H7 (cell line): ENCODE measurements at places on chromosomes 12 and 14.

DNA sequence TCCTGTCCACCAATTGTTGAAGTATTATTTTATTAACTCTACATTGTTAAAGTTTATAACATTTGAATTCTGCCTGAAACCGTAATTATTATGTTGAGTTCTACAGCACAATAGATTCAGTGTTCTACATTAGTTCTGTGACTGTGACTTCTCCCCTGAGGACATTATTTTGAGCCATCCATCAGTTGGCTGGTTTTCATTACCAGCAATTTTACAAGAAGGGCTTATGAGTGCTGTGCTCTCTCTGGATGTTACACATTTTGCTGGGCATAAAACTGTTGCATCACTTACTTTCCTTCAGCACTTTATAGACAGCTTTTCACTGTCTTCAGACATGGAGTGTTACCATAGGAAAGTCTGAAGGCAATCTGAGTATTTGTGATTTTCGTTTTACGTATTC is 118.2 kb upstream of the KITLG start:
- no peak for DNase-seq

DNA sequence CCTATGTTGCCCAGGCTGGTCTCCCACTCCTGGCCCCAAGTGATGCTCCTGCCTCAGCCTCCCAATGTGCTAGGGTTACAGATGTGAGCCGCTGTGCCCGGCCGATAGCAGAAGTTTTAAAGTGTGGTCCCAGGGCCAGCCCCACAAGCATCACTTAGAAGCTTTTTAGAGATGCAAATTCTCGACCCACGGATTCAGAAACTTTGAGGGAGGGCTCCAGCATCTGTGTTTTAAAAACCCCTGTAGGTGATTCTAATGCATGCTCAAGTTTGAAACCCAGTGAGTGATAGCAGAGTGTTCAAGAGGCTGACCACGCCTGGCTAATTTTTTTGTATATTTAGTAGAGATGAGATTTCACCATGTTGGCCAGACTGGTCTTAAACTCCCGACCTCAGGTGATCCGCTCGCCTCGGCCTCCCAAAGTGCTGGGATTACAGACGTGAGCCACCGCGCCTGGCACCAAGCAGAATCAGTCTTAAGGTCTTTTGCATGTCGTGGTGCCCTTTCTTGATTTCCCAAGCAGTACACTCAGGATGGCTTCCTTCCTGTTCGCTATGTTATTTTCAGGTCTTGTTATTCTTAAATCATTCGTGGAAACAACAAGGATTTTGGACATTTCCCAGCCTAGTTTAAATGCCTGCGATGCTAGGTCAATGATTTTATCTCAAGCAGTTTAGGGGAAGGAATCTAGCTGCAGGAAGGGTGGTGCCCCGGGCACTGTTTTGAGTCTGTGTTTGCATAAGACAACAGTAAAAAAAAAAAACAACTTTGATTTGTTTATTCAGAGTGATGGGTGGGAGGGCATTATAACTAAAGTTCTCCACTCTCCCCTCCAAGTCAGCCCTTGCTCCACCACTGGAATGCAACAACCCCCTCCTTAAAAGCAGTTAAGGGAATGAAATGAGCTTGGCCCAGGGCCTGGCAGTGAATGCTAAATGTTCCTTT is 9.2 kb upstream of the RILPL2 start:
- DNase-seq = no peak

DNA sequence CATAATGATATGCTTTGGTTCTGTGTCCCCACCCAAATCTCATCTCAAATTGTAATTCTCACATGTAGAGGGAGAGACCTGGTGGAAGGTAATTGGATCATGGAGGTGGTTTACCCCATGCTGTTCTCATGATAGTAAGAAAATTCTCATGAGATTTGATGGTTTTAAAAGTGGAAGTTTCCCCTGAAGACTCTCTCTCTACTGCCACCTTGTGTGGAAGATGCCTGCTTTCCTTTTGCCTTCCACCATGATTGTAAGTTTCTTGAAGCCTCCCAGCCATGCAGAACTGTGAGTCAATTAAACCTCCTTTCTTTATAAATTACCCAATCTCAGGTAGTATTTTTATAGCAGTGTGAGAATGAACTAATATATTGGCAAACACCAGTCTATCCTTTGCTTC is 260.4 kb upstream of the PPFIA2 start:
- DNase-seq = no peak

DNA sequence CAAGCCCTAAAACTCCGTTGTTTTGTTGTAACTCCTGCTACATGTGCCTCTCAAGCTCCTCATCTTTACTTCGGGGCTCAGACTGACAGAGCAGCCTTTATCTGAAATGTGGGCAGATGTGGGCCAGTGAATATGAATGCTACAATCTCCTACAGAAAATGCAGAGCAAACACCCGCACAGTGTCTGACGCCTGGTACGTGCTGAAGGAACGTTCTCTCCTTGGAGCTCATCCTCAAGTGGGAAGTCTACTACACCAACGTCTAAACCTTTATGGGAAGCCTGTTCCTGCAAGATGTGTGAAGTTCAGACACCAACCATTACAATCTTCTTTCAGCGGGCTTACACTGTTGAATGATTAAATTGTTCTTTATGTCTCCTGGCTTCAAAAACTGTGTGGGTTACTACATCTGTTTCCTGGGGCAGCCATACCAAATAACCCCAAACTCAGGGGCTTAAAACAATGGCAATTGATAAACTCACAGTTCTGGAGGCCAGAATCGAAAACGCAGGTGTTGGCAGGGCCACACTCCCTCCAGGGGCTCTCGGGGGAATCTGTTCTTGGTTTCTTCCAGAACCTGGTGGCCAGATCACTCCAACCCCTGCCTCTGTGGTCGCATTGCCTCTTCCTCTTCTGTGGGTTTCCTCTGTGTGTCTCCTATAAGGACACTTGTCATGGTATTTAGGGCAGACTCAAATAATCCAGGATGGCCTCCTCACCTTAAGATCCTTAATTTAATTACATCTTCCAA is 179.7 kb upstream of the PLXNC1 start:
- DNase-seq = no peak

DNA sequence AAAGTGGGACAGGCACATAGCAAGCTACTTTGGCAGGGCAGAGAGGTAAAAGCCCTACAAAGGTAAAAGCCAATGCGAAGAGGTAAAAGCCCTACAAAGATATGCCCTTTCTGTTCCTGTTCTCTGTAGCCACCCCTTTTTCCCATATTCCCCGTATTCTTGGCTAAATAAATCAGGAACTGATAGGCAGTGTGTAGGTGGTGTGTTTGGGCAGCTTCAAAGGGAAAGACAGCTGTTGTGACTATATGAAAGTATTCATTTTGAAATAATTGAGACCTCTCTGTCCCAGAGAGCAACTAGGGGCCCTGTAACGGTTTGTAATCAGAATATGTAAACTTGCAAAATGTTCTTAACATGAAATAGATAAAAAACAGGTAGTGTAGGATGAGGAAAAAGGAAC is 11.3 kb upstream of the SLC41A2 start:
- DNase-seq = no peak

DNA sequence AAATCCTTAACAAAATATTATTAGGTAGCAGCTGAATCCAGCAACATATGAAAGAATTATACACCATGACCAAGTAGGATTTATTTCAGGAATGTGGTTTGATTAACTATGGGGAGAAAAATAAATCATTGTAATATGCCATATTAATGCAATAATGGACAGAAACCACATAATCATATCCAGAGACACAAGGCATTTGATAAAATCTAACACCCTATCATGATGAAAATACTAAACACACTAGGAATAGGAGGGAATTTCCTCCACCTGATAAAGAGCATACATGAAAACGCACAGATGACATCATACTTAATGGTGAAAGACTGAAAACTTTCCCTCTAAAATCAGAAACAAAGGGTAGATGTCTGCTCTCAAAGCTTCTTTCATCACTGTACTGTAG is 238.9 kb downstream of the PHLDA1 start:
- no peak for DNase-seq

DNA sequence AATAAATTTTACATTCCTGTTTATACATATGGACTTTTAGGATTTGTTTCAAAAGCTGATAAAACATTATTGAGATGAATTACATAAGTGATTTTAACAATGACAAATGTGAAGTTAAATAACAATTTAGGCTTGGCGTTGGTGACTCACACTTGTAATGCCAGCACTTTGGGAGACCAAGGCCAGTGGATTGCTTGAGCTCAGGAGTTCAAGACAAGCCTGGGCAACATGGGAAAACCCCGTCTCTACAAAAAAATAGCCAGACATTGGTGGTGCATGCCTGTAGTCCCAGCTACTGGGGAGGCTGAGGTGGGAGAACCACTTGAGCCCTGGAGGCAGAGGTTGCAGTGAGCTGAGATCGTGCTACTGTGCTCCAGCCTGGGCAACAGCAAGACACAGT is 7.4 kb downstream of the ACOT2 start:
- DNase-seq = no peak

DNA sequence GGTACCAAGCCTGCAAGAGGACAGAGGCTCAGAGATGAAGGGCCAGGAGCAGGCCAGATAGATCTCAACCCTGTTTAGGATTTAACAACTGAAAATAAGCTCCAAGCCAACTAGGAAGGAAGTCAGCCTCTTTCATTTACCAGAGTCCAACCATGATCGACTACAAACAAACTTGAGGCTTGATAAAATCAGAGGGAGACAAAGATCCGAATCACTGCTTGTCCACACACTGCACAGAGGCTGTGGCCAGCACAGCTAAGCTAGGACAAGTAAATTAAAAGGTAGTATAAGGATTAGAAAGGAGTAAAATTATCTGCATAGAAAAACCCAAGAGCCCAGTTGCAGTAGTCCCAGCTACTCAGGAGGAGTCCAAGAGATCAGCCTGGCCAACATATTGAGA is 40.3 kb downstream of the FAM222A start:
- DNase-seq = no peak

- DNase-seq = no peak
These were observed 87.1 kb downstream of the ALG10 start for GRCh38 chr12:34109390-34109789.

DNA sequence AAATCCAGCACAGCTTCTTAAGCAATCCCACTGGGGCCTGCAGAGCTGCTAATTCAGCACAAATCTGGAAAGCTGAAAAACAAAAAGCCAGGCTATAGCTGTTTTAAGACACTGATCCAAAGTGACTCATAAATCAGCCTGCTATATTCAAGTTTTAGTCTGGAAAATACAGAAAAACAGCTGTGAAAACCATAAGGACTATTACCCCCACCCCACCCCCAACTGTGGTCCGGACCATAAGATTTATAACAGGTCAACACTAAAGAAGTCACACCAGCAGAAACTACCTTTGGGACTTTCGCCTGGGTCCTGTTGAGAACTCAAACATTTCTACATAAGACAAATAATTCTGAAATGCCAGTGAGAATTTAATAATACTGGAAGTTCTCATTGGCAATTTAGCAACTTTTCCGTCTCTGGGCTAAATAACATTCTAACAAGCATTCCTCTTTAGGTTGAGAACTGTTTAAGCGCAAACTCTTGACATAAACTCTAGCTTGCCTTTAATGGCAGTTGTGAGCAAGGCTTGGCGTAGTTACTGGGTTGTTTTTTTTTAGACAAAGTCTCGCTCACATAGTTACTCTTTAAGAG is 3.3 kb downstream of the LRIG3 start:
- no peak for DNase-seq

DNA sequence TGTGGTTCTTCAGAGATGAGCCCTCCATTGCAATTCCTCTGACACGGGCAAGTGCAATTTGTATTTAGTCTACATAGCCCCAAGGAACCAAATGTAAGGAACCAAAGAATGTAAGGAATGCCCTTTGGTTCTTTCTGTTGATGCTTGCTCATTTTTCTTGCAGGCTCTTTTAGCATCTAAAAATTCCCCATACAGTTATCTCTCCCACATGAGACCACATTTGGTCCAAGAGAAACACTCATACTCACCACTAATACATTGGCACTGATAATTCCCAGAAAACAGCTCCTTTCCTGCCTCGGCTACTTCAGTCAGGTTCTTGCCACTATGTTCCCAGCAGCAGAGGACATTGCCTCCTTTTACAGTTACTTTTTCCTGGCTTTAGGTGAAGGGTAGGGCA is 332.6 kb downstream of the AEBP2 start:
- peak; percentile 13 for DNase-seq

- DNase-seq = no peak
These were observed 900 bp upstream of the LRRC23 start for GRCh38 chr12:6903722-6904121.

DNA sequence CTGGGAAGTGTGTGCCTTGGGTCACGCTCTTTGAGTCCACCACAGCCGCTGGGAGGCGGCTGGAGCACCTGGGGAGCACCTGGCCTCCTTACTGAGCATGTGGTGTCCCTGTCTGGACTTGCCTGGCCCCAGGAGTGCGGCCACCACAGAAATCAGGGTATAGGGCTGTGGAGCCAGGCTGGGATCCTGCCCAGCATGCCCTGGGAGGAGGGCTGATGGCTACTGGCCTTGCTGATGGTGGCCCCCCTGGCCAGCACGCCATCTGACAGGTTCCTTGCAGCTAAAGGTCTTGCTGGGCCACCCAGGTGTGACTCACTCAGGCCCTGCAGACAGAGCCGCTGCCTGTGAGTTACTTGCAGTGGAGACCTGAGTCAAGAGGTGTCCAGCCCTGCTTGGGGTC is 6.0 kb downstream of the ULK1 start:
- peak; percentile 63 for DNase-seq

- peak; percentile 88 for DNase-seq
These were observed 5.5 kb upstream of the CISTR start for GRCh38 chr12:53757101-53757770.

- DNase-seq = no peak
These were observed 3.1 kb upstream of the ATF7IP start for GRCh38 chr12:14362352-14362751.

GRCh38 chr12:50571786-50572185 is 67.0 kb downstream of the DIP2B start:
- no peak for DNase-seq

DNA sequence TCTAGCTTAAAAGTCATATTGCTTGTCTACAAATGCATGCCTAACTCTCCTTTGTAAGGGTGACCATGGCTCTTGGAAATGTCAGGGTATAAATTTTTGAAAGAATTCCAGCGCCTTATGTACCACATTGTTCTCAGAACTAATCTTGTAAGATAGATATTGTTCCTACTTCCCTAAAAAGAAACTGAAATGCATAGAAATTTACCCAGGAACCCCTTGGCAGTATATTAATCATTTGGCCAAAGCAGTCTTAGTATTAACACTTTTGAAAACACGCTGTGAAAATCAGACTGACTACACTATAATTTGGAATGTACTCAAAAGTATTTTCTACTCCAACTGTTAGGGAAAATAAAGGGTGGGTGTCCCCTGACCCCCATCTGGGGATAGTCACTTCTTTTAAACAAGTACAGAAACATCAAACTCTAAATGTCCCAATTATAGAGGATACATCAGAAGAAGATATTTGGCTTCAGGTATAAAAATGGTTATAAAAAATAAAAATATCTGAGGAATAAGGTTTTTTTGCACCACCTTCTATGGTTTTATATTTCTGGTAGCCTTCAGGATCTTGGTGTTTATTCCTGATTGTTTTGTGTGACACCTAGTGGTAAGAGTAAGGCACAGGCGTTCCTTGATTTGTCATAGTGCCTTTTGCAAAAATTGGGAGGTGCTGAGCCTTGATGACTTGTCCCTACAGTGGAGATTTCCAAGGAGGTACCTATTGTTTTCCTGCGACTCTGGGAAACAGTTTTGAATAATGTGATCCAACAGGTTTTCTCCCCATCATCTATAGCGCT is 2.2 kb upstream of the NFKBIA start:
- no peak for DNase-seq

GRCh38 chr14:37594238-37594970 is 645 bp downstream of the FOXA1 start:
- peak; percentile 86 for DNase-seq

- no peak for DNase-seq
These were observed 19.1 kb downstream of the TMTC2 start for GRCh38 chr12:82705774-82706173.
